Effector CD4-positive, alpha-beta T cell (primary cell): ENCODE measurements at places on chromosomes 5 and 9.

DNA sequence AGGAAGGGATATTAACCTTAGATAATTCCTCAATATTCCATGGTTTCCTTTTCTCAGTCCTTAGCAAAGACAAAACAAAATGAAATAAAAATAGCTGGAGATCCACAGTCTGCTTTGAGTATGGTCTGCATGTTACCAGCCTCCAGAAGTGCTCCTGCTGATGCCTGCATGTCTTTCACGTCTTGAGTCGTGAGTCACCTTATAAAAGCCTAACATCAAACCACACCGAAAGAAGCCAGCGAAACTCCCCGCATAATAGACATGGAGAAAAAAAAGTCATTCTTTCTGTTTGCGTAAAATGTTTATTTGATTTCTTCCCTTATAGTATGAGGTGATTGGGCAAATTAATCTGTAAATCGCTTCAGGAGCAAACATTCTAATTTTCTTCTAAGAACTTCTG is 380.5 kb downstream of the SLCO4C1 start:
- DNase-seq = no peak

- no peak for DNase-seq
Measured at GRCh38 chr5:41809128-41809527, 61.1 kb downstream of the OXCT1 start.

GRCh38 chr5:169637085-169637548 is at the start of gene DOCK2:
Gene DOCK2, plus strand, starts transcription at chr5:169637275. Its CDS starts 52 bp downstream, at chr5:169637327.
- DNase-seq = peak; percentile 44

GRCh38 chr9:109934136-109934856 is 154.3 kb downstream of the PALM2AKAP2 start:
- DNase-seq = no peak

GRCh38 chr5:83375049-83375745 is 96.3 kb upstream of the VCAN start:
- no peak for DNase-seq
